ENCODE measurements at places on chromosomes 3 and 15. TPM values are rescaled to one million over a fixed set of nuclear protein-coding genes. Genes with fewer than 3 reads are reported as not detected.
A peak's percentile ranks its signal among the peaks of the same experiment; 100 is the strongest.

DNA sequence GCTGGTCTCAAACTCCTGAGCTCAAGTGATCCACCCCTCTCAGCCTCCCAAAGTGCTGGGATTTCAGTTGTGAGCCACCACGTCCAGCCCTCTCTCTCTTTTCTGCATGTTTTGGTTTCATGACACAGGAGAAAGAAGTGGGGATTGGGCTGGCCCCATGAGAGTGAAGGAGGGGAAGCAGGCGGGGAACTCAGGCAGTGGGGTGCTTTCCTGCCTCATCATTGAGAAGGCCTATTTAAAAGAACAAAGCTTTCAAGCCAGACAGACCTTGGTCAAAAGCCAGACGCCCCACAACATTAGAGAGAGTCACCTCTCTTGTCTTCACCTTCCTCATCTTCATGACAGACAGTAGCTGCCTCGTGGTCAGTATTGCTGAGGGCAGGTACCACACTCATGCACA, 15.9 kb downstream of the PSTPIP1 start:
- no peak overlapping the region for H3K27ac ChIP-seq
- H3K4me3 ChIP-seq: no peak overlapping the region
- DNase-seq: no peak
- H3K36me3 ChIP-seq: no peaks in the 10 kb centered on the region
- H3K27me3 ChIP-seq: no peaks in the 10 kb centered on the region

POU1F1 gene
- total RNA-seq: not detected

GRCh38 chr15:51022206-51022605, 72.5 kb downstream of the TNFAIP8L3 start:
- no peak for DNase-seq
- no peak overlapping the region for H3K4me3 ChIP-seq
- H3K4me1 ChIP-seq: no peaks in the 10 kb centered on the region
- H3K27ac ChIP-seq: no peak overlapping the region

GRCh38 chr15:48654801-48655200, 9.3 kb upstream of the FBN1 start:
- H3K27me3 ChIP-seq: no peaks in the 10 kb centered on the region
- no peak for DNase-seq
- H3K4me1 ChIP-seq: no peaks in the 10 kb centered on the region
- H3K4me3 ChIP-seq: no peak overlapping the region
- no peaks in the 10 kb centered on the region for H3K36me3 ChIP-seq
- no peak overlapping the region for H3K27ac ChIP-seq

SKOR1 gene
- total RNA-seq: not detected

MYD88 gene
- total RNA-seq: 30.9 TPM

- H3K4me1 ChIP-seq: no peaks in the 10 kb centered on the region
- no peak overlapping the region for H3K4me3 ChIP-seq
- no peaks in the 10 kb centered on the region for H3K27me3 ChIP-seq
- H3K36me3 ChIP-seq: no peaks in the 10 kb centered on the region
- H3K27ac ChIP-seq: no peak overlapping the region
- DNase-seq: no peak
These were observed 55.2 kb upstream of the OCA2 start for GRCh38 chr15:28154283-28154682.

- no peak overlapping the region for H3K4me3 ChIP-seq
- no peaks in the 10 kb centered on the region for H3K4me1 ChIP-seq
- no peaks in the 10 kb centered on the region for H3K36me3 ChIP-seq
- no peak overlapping the region for H3K27ac ChIP-seq
These were observed 2.1 kb upstream of the GNB5 start for GRCh38 chr15:52193321-52193720.

GRCh38 chr3:52250122-52250521, 4.6 kb downstream of the PPM1M start:
- no peak overlapping the region for H3K4me3 ChIP-seq
- no peaks in the 10 kb centered on the region for H3K36me3 ChIP-seq
- DNase-seq: no peak
- H3K27me3 ChIP-seq: no peaks in the 10 kb centered on the region
- no peak overlapping the region for H3K27ac ChIP-seq

DNA sequence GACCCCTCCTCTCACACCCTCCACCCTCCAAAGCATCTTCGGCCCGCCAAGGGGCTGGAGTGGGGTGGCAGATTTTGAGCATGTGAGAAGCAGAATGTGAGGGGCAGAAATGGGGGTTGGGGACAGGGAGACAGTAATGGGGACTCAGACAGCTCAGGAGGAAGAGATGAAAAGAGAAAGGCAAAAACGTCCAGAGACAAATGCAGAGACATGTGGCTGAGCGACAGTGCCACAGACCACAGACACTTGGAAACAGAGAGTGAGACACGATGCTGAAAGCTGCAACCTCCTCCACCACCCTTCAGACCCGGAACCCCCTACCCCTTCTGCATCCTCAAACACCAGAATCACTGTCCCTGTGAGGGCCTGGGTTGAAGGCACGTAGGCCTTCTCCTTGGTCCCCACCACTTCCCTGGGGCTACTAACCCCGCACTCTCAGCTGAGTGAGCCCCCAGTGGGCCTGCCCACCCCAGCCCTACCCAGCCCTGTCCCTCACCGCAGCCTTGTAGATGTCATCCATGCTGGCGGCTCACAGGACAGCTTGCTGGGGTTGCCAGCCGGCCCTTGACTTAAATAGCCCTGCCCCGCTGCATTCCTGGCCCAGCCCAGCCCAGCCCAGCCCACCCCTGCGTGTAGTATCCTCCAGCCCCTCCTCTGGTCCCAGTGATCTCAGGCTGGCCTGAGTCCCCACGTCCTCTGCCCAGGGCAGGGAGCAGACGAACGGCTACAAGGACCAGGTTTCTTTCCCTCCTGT, at the start of gene TNNC1:
Gene TNNC1, minus strand, starts transcription at position 546 of the 754 bp plus-strand sequence. Its CDS starts 26 bp downstream, at position 520.
- H3K36me3 ChIP-seq: no peaks in the 10 kb centered on the region
- peak within 1 kb of the TSS; percentile 89 for H3K4me3 ChIP-seq
- no peaks in the 10 kb centered on the region for H3K27me3 ChIP-seq

GOLGA6L10 gene
- 6.2 TPM for total RNA-seq

- H3K4me3 ChIP-seq: no peak overlapping the region
- H3K27ac ChIP-seq: no peak overlapping the region
- H3K27me3 ChIP-seq: no peaks in the 10 kb centered on the region
- DNase-seq: no peak
- no peaks in the 10 kb centered on the region for H3K36me3 ChIP-seq
- H3K4me1 ChIP-seq: no peaks in the 10 kb centered on the region
These were observed 98.9 kb downstream of the CHSY1 start for GRCh38 chr15:101152914-101153313.

- H3K27me3 ChIP-seq: no peaks in the 10 kb centered on the region
- no peaks in the 10 kb centered on the region for H3K36me3 ChIP-seq
- H3K4me1 ChIP-seq: no peaks in the 10 kb centered on the region
These were observed 47.7 kb upstream of the INSYN1 start for GRCh38 chr15:73800662-73801345.
